Right renal cortex interstitium (tissue), 3 donors: ENCODE measurements at places on chromosomes 16 and 17. TPM values are rescaled to one million over a fixed set of nuclear protein-coding genes. Genes with fewer than 3 reads are reported as not detected.

GRCh38 chr16:85917012-85917411 is 18.1 kb downstream of the IRF8 start:
- no peak for DNase-seq

Gene KRT39
- not detected for polyA plus RNA-seq

DNA sequence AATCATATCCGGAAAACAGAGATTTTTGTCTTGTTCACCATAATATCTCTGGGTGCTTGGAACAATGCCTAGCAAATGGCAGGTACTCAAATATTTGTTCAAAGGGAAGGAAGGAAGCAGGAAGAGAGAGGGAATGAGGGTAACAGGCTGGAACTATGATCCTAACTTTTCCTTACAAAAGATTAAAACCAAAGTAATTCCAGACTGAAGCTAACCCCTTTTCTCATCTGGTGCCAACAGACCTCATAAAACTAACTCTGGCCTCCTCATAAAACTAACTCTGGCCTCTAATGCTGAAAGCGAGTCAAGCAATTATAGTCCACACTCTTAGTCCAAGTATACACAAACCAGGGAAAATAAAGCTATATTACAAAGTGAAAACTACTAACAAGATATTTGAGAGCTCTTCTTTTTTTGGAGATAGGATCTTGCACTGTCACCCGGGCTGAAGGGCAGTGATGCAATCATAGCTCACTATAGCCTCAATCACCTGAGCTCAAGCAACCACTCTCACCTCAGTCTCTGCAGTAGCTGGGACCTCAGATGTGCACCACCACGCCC is 84.6 kb downstream of the KANSL1 start:
- DNase-seq = no peak

- no peak for DNase-seq
Measured at GRCh38 chr17:39757931-39758873, 20.5 kb downstream of the GRB7 start.

DNA sequence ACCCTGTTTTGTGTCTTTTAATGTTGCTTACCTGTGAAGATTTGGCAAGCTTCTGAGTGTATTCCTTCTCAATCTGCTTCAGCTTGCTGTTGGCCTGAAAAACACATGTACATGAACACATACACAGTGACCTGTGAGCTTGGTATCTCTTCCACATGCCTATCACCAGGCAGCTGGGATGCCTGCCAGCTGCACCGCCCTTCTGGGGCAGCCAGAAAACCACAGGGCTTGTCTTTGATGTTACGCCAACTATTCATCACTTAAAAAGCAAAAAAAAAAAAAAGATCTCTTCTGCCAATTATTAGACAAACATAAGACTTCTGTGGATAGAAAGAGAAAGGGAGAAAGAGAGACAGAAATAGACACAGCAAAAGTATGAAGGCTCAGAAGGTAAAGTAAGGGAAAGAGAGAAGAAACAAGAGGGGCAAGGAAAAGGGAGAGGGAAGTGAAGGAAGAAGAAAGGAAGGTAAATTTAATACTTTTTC is 189.2 kb upstream of the AXIN2 start:
- no peak for DNase-seq

Gene PERCC1
- polyA plus RNA-seq = not detected

DNA sequence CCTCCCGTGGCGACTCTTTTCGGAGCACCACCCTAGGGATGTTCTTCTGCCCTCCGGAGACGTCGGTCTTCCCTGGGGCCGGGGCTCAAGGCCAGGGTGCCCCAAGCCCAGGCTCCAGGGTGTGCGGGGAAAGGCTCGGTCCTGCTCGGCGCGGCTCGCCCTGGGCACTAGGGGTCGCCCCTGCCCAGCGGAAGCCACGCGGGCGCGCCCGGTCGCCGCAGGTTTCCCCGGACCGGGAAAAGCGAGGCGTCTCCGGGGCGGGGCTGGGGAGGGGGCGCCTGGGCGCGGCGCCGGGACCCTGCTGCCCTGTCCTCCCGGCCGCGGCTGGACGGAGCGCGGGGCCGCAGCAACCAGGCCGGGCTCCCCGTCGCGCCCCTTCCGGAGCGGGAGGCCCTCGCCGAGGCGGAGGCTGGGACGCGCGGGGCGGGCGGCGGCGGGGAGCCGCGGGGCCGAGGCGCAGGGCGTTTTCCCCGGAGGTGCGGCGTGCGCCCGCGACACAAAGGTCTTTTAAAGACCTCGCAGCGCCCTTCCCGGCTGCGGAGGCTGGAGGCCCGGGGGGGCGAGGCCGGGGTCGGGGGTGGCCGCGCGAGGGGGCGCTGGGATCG is 76.4 kb downstream of the MRC2 start:
- DNase-seq = no peak

DNA sequence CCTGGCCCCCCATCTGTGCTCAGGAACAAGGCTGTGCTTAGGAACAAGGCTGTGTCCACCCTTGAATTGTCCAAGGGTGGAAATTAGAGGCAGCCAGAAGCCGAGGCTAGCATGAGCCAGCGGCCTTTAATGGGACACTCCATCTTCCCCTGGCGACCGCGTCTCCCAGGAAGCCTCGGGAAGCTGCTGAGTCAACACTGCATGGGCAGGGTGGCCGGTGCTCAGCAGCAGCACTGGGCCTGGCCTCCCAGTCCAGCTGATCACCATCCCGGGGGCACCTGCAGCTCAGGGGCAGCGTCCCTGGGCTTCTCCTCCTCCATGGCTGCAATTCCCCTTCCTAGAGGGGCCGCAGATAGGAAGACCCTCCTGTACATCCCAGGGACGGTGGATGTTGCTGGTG is 180.8 kb downstream of the ENGASE start:
- DNase-seq = no peak

DNA sequence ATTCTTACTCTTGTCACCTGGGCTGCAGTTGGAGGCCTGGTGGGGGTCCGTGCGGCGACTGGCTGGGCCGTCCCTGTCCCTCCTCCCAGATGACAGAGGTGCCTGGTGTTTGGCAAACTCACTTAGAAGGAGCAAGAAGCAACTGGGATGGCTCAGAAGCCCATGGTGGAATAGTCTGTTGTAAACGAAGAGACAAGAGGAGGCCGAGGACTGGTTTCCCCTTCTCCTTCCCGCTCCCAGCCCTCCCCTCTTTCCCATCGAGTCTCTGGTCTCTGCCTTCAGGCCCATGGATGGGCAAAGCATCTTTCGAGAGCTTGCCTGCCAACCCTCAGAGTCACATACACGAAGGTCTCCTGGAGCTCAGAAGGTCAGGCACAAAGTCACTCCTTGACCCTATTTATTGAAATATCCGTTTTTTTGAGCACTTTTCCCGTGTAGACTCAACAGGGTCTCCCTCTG is 364.4 kb downstream of the SEC14L1 start:
- no peak for DNase-seq

Gene SOCS1
- 4.9 TPM for polyA plus RNA-seq

- no peak for DNase-seq
Measured at GRCh38 chr17:12050646-12051225, 30.1 kb downstream of the MAP2K4 start.
